Activated T-cell treated with anti-CD3 and anti-CD28 coated beads for 24 hours (primary cell): ENCODE measurements at places on chromosomes 5 and 9.

GRCh38 chr5:103943230-103943629 is 380.6 kb upstream of the NUDT12 start:
- no peak for DNase-seq

- DNase-seq: no peak
These were observed 43.2 kb downstream of the GARNL3 start for GRCh38 chr9:127307802-127308201.

GRCh38 chr5:122077366-122078115 is 518 bp downstream of the LOX start:
- DNase-seq: no peak

- DNase-seq: no peak
These were observed 126.2 kb downstream of the BASP1 start for GRCh38 chr5:17343675-17344074.

DNA sequence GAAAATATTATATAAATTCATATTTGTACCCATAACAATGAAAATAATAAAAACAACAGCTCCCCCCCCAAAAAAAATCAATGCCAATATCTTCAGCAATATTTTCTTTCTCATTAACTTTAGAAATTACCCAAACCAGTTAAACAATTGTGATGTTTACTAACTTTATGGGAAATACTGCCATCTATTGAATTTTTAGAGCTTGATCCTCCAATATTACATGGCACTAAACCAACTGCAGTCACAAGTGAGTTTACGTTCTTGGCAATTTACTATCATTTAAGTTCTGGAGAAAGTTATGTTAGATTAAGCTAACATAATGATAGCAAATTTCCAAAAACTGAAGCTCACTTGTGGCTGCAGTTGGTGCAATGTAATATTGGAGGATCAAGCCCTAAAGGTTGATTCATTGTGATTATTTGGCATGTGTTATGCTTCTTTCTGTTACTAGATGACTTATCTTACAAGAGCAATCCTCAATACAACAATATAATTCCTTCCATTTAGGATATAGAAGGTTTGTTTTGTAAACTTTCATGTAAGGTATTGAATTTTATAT is 379.5 kb downstream of the CDH18 start:
- DNase-seq: no peak

- peak; percentile 86 for DNase-seq
These were observed at the start of gene RGMB for GRCh38 chr5:98773464-98774191. RGMB (plus strand) TSS chr5:98773663; CDS start chr5:98774071, 408 bp downstream.

GRCh38 chr9:125986966-125987365 is 239.8 kb downstream of the PBX3 start:
- DNase-seq: no peak

DNA sequence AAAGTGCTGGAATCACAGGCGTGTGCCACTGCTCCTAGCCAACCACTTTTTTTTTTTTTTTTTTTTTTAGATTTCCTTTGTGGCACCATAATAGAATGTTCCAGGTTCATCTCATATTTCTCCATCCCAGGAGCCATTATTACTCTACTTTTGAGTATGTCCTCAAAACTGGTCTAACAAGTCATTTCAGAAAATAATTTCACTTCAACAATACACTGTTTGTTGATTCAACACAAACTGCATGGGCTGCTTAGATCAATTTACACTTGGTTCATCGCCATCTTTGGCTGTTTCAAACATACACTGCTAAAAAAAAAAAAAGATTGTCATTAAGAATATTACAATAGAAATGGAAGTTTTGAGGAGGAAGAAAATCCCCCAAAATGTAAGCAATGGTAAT is 57.9 kb downstream of the CSNK1A1 start:
- DNase-seq: no peak

- no peak for DNase-seq
These were observed 182.9 kb upstream of the TNC start for GRCh38 chr9:115300874-115301273.

DNA sequence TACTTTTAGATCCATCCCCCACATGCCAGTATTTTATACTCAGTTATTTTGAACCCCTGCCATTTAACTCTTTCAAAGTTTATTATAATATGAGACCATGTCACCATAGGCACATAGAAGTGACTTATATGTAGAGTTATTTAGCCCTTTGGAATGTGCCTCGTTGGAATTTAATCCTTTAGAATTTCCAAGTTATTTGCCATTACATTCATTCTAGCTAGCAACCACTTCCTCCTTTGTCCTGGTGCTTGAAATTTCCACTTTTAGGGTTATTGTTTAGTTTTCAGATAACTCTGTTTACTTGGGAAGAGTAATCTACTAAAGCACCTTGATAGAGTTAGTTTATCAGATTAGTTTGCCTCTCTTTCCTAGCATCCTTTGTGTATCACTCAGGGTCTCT is 82.8 kb upstream of the TLE1 start:
- no peak for DNase-seq

GRCh38 chr5:178227138-178227659 is 5.4 kb downstream of the PHYKPL start:
- DNase-seq: no peak

DNA sequence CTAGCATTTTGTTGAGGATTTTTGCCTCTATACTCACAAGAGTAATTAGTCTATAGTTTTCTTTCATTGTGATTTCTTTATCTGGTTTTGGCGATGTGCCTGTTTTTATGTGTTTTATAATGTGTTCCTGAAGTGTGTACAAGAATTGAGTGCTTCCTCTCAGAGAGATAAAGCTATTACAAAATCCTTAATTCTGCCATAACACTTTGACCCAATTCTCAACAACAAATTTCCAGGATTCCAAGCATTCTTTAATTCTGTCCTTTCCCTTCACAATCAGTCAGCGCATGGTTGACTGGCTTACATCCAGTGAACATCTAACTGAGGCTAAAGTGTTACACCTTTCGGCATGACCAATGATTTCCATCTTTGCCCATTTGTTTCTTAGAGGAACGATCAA is 282.9 kb upstream of the MVB12B start:
- DNase-seq: no peak

DNA sequence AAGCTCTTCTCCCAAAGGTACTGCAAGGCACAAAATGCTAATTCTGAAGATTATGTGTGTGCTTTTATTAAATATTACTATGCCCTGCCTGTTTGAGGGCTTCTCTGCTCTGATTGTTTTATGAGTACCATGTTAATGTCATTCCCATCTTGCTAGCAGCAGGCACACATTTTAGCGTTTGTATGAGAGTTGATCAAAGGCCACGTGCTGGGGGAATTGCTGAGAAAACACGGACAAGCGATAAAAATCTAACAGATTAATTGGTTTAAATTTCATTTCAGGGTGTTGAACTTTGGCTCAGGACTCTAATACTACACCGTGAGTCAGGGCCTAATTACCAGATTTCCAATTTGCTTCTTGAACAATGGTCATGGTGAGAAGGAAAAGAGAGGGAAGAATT is 298.4 kb downstream of the EBF1 start:
- no peak for DNase-seq

DNA sequence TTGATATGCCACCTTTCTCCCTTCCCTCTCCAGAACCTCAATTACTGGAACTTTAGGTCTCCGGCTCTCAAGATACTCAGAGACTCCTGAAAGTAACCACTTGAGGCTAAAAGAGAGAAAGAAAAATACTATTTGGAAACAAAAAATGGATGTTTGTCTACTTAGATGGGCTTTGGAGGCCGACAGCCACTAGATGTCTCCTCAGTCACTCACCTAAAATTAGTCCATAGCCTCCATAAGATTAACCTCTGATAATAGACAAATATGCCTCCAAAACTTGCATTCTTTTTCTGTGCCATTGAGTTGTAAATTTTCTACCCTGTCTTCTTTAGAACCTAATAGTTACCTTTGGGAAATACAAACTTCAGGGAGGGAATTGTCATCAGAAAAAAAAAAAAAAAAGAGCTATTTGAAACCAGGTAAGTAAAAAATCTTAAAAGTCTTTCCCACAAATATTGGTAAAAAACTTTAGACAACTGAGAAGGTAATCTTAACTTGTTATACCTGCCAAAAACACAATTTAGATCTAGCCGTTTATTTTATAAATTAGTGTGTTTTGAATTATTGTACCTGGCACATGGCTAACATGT is 11.2 kb upstream of the PCDH1 start:
- DNase-seq: no peak

- no peak for DNase-seq
These were observed 219.9 kb downstream of the FSTL4 start for GRCh38 chr5:133392448-133392847.

DNA sequence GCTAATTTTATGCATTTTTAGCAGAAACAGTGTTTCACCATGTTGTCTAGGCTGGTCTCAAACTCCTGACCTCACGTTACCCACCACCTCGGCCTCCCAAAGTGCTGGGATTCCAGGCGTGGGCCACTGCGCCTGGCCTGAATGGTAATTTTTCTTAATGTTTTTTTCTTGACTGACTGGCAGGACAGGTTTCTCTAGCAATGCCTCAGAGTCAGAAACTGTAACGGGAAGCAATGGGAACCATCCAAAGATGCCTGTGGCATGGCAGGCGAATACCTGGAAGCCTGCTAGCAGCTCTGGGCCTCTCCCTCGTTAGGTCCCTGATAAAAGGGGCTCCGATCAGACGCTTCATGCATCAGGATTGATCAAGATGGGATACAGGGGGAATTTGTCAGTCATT is 639.2 kb downstream of the NR2F1-AS1 start:
- DNase-seq: no peak

- DNase-seq: peak; percentile 68
These were observed 42.8 kb downstream of the TIMD4 start for GRCh38 chr5:156920042-156920860.

- DNase-seq: no peak
These were observed 19.7 kb downstream of the UBAC1 start for GRCh38 chr9:135941288-135941995.

DNA sequence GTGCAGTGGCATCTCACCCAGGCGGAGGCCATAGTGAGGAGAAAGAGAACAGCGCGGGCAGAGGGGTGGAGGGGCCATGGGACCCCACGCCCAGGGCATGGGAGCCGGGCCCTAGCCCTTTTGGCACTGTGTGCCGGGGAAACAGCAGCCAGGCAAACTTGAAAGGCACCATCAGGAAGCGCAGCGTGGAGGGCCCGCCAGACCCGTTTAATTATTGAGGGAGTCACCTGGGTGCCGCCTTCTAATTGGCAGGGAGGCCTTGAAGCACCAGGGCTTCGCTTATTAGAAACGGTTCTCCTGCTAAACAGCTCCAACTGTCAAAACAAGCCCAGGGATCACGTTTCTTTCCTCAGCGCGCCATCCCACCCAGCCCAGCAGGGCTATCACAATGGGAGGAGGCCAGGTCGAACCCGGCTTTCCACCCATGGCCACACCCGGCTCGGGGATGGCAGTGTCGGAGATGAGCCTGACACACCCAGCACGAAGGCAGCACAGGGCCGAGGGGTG is 104.6 kb upstream of the SARDH start:
- no peak for DNase-seq

GRCh38 chr5:181219262-181220177 is 3.6 kb upstream of the TRIM41 start:
- DNase-seq: no peak

DNA sequence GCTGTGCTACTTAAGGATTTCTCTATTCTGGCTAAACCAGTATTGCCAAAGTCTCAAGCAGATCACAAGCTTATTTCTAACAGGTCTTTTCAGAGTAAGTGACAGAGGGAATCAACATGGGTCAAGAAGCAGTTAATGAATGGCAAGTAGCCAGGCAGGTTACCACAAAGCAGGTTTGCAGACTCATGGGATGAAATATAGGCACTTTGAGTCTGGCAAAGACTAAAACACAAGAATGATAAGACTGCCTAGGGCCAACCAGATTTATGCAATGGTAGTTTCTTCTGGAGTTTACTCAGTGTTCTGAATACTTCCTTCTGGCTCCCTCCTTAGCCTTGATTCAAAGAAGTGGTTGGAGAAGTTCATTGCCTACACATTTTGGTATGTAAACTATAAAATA is 3.6 kb downstream of the HMGCS1 start:
- no peak for DNase-seq

DNA sequence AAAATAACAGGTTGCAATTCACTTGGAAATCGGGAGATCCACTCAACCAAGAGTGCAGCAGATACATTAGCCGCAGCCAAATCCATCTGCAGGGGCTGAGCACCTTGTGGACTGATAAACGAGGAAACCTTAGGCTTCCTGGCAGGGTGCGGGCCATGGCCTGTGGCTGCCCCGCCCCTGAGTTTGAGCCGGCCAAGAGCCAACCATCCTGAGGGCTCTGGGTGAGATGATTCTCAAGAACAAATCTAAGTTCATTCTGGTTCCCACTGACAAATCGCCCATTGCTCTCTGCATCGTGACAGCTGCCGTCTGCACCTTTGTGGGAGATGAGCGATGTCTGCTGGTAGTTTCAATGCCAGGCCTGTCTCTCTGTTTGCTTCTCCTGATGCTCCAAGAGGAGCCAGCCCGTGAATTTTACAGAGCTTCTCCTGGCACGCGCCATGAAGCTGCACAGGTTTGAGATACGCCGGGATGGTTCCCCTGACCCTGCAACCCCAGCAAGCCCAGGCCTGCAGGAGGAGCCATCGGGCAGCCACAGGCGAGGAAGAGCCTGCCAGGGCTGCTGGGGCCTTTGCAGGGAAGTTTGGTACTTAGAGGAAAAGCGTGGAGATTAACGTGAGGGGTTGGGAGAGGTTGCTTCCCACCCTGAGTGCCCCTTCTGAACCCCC is 154.0 kb downstream of the OLFM1 start:
- no peak for DNase-seq

GRCh38 chr5:126100767-126101166 is 322.4 kb upstream of the GRAMD2B start:
- DNase-seq: no peak
